CD4-positive, alpha-beta T cell treated with Interleukin-10 for 1 hour (primary cell): ENCODE measurements at places on chromosomes 6 and 20.
A peak's percentile ranks its signal among the peaks of the same experiment; 100 is the strongest.

DNA sequence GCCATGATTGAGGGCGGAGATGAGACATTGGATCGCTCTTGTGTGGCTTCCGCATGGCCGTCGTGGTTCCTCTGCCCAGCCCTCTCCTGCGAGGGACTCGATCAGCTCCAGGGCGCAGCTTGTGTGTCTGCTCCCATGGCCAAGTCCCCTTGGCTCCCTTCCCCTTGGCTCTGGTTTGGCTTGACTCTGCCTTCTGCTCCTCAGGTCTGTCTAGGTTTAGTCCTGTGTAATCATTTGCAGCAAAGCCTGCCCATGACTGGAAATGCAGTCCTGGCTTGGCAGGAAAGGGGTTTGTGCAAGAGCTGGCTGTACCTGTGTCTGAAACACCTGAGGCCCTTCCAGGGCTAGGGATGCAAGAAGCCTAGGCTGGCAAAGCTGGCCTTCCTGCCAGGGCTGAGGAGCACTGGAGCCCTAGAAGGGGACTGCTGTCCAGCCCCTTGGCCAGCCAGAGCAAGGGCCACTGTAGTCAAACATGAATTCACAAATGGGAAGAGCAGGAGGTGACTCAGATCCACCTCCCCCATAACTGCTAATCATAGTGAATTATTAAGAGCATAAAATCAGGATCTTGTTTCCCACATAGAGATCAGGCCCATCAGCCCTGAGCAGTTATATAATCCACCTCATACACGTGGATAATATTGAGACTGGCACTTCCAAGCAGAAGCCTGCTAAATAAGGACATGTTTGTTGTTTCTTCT is 196.8 kb downstream of the FARS2 start:
- no peak for DNase-seq

DNA sequence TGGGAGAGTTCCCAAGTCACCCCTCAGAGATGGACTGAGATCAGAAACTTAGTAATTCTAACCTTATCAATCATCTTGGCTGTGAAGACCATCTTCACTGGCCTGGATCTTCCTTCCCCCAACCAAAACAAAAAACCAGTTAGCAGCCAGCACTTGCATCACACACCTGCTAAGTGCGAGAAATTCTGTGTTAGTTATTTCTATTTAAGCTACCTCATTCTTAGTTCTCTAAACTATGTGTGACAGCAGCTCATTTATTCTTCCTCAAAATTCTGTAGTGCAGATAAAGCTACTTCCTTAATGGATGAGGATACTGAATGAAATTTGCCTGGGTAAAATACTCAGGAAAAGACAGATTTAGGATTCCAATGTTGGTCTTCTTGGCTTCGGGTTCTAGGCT is 18.2 kb upstream of the TAGAP start:
- DNase-seq = no peak

DNA sequence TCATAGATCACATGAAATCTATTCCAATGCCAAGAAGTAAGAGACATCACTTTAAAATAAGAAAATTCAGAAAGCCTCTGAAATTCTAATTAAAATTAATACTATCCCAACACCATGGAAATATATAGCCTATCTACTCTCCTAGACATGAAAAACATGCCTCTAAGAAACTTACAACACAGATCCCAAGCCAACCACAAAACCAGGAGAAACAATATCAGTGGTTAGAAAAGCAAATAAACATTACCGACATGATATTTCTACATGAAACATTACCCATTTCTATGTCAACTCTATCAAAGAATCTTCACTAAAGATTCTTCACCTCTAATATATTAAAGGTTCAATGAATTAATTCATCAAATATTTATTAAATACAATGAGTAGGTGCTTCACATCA is 4.8 kb downstream of the EPB41L2 start:
- no peak for DNase-seq

DNA sequence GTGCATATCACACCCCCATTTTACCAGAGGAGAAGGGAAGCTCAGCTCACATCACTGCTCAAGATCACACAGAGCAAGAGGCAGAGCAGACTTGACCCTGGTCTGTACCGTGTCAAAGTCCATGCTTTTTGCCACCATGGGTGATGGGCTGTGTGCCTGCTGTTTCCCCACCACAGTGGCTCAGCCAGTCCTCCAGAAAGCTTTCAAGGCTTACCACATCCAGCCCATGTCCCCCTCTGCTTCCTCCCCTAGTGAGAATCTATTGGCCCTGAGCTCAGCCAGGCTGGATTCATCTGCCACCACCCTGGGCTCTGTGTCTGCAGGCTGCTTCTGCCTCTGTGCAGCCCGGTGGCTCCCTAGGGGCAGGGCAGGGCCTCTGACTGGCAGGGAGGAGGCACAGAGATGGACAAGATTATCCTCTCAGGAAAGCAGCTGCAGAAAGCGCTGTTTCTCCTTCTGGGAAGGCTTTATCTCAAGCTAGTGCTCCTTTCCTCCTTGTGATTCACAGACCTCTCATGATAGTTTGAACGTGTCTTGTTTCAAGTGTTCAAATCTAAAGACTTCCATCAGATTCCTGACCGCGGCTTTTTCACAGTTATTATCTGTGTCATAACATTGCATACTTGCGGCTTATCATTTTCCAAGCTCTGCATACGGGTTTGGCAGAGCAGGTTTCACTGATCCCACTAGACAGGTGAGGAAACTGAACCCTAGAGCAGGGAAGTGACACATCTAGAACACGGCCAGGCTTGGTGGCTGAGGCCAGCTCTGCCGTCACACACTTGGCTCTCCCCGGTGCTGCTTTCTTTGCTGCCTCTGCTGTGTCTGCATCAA is 37.4 kb downstream of the VEGFA start:
- DNase-seq = no peak

GRCh38 chr20:3420211-3420707 is 12.8 kb upstream of the DNAAF9 start:
- peak; percentile 45 for DNase-seq

- no peak for DNase-seq
Observed at GRCh38 chr20:4099905-4100675, 84.7 kb upstream of the RNF24 start.

DNA sequence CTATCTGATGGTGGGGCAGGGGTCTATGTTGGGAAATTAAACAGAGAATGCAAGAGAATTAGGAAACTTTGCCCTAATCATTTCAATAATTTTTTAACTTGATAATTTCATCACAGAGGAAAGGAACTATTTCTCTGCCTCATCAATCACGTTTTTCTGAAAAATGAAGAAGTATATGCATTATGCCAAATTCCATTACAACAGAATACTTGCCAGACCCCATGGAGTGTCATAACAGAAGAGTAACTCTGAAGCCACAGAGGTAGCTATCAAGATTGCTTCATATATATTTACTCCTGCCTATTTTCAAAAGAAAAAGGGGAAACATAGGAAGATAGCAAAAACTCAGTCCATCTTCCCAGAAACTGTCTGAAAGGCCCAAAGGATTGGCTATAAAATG is 5.7 kb upstream of the USP49 start:
- no peak for DNase-seq

GRCh38 chr20:24948939-24949679 is at the start of gene CST7:
CST7 (plus strand) TSS chr20:24949269; CDS start chr20:24949506, 237 bp downstream.
- peak; percentile 88 for DNase-seq

- no peak for DNase-seq
Observed at GRCh38 chr20:44196271-44196670, 9.3 kb upstream of the JPH2 start.

DNA sequence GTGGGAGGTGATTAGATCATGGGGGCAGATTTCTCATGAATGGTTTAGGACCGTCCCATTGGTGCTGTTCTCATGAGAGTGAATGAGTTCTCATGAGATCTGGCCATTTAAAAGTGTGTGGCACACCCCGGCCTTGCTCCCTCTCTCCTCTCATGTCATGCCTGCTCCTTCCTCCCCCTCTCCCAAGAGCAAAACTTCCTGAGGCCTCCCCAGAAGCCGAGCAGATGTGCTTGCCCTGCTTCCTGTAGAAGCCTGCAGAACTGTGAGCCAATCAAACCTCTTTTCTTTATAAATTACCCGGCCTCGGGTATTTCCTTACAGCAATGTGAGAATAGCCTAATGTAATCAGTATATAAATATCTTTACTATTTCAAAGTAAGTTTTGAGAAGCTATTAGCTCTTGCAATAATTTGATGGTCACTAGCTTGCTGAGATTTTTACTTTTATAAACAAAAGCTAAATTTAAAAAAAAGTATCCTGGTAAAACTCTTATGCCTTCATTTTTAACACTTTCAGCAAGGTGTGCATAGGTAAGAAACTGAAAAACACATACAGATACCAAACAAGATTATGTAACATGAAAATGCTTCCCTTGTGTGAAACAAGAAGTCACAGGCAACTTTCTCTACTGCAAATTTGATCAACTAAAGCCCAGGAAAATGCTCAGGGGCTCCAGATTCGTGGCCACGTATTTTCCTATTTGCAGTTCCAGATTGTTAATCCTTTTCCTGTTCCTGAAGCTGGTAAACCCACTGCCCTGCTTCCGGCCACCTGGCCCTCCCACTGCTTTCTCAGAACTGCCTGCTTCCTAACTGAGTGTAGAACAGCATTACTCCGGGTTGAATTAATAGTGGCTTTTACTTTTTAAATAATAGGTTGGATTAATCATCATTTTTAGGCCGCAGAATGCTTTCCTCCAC is 395.1 kb upstream of the CNR1 start:
- no peak for DNase-seq

DNA sequence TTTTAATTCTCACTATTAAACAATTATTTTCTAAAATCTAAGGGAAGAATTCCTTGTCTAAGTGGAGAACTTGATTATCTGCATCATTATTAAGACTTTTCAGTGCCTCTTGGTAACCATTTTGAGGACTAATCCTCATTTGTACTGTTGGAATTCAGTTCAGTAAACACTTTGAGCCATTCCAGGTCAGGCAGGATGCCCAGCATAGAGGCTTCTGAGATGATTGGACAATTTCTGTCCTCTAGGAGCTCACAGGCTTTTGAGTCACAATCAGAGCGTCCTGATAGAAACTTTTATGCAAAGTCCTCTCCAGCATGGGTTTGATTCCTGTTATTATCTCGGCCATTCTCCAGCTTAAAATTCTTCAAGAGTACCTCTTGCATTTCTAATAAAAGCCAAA is 1304.6 kb downstream of the EPHA7 start:
- DNase-seq = no peak

DNA sequence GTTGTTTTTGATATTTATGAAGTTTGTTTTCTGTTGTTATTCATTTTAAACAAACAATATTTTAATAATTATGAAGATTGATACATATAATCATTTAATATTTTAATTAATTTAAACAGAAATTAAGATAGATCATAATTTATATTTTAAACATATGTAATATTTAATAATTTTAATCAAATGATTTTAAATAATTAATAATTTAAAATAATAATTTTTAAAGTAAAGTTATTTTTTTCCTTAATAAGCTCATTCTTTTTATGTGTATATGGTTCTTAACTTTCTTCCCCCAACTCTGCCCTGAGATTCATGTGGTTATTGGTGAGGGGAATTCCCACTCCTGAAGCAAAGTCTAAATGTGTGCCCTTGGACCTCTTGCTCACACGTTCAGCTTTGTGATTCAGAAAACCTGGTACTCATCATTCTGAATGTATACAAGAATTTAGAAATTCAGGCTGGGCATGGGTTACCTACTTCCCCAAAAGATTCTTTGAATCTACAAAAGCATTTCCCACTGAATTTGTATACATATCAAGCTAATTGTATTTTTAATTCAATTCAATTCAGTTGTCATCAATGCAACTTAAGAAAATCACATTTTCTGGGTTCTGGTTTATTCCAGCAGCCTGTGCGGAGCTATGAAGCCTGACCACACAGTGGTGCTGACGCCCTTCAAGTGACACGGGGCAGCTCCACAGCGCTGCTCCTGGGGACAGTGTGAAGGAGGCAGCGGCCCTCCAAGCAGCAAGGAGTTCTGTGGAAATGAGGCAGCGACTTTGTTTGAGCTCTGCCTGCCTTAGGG is 168.9 kb upstream of the UST start:
- DNase-seq = peak; percentile 52

DNA sequence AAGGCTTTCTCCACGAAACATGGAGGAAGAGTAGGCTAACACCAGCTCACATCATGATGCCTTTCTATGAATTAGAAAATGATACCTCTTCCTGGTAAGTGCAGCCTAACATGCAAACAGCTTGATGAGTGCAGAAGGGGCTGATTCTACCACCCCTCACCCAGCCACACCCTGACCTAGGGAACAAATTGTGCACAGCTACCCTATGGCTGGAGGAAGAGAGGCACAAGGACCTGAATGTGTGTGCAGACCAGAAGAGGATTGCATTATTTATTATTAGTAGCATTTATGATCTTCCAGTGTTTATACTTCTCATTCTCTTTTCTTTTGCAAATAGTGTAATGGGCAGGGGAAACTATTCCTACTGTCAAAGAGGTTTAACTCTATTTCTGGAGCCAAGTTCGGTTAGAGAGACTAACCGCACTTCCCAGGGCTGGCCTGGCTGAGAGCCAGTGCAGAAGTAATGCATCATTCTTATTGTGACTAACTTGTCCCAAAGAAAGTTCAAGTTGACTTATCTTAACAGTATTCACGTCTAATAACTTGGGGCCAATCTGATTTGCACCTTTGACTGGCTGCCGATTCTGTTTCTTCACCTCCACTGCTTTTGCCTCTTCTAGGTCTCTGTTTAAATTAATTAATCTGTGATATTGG is 237.5 kb downstream of the CD83 start:
- DNase-seq = no peak

GRCh38 chr6:38350220-38350619 is 289.5 kb downstream of the BTBD9 start:
- DNase-seq = no peak

- DNase-seq = no peak
Observed at GRCh38 chr6:157260735-157261410, 62.4 kb downstream of the TMEM242 start.

GRCh38 chr6:163695414-163695864 is 280.9 kb downstream of the QKI start:
- DNase-seq = no peak

DNA sequence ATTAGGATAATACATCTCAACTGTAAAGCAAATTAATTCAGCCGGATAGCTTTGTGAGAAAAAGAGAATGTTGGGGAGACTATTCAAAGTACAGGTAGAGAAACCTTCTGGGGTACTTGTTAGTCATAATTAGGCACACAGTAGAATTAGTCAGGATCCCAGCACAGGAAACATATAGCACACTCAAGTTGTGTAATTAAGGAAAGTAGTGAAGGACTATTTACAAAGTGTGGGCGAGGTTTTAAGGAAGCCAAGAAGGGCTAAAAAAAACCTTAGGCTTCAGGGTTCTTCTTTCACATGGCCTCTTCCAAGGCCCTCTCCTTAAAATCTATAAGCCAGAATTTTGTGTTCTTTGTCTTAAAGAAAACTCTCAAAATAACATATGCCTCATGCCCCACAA is 126.7 kb downstream of the RTN4IP1 start:
- no peak for DNase-seq
